ENCODE measurements at places on chromosomes 6 and 20.

DNA sequence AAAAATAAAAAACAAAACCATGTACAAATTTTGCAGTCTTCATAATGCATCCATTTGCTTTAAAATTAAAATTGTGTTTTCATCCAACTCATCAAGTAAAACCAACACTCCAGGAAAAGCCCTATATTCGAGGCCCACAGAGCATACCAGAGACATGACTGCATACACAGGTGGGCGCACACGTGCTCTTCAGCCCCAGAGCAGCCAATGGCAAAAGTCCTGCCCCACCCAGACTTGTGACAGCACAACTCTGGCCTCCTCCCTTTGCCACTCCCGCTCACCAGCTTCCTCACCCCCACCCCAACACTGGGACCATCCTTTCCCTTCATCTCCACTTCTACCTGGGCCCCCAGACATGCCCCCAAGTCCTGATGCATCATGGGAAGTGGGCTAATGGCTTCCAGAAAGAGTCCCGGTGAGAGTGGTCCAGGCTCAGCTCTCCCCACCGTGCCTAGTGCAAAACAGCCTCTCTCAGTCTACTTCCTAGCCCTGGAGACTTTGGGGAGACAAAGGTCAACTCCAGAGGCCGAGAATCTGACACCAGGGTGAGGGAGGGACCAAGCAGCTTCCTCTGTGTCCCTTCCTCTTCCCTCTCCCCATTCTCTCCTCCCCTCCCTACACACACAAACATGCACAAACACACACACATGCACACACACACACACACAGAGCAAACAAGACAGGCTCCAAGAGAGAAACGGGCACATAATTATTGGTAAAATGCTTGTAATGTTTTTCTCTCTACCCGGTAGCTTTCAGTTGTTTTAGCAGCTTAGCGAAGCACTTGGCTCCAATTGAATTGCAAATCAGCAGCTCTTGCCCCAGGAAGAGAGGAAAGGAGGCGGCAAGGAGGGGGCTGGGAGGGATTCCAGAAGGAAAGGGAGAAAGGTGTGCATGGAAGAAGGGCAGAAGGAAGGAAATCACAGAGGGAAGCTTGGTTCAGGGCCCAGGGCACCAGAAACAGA, 14.3 kb downstream of the GRM4 start:
- no peak for DNase-seq

GRCh38 chr20:37251825-37252477, 9.7 kb downstream of the GHRH start:
- DNase-seq: no peak

- no peak for DNase-seq
Measured at GRCh38 chr6:33142501-33143070, 49.7 kb downstream of the COL11A2 start.

- DNase-seq: no peak
Measured at GRCh38 chr6:3517350-3517749, 60.5 kb upstream of the SLC22A23 start.

GRCh38 chr20:58444746-58445255, 55.8 kb downstream of the VAPB start:
- no peak for DNase-seq

- DNase-seq: no peak
Measured at GRCh38 chr6:119533603-119534279, 184.2 kb upstream of the MAN1A1 start.

All from activated CD4-positive, CD25-positive, alpha-beta regulatory T cell treated with anti-CD3 and anti-CD28 coated beads, Interleukin-2, amount 50 U/mL, for 72 hours (primary cell).